ENCODE measurements at places on chromosomes 3 and 15. TPM values are rescaled to one million over a fixed set of nuclear protein-coding genes. Genes with fewer than 3 reads are reported as not detected.

TTC21A gene
- 9.6 TPM for total RNA-seq

TMEM207 gene
- total RNA-seq = not detected

MYRIP gene
- total RNA-seq = 8.6 TPM

KIF7 gene
- total RNA-seq = 15.8 TPM

ISLR gene
- 61.2 TPM for total RNA-seq

DAPK2 gene
- total RNA-seq = 6.5 TPM

ZBED2 gene
- 0.49 TPM for total RNA-seq

TRIM42 gene
- not detected for total RNA-seq

ADCY5 gene
- 11.8 TPM for total RNA-seq

CSPG5 gene
- 81.9 TPM for total RNA-seq

C3orf85 gene
- not detected for total RNA-seq

LDHAL6B gene
- total RNA-seq = not detected

SAMMSON gene
- total RNA-seq = 1.2 TPM

HEMK1 gene
- total RNA-seq = 25.3 TPM

GABRR3 gene
- total RNA-seq = 25.8 TPM

TGM5 gene
- 0.38 TPM for total RNA-seq

CD200 gene
- 35.0 TPM for total RNA-seq

TMEM115 gene
- 33.6 TPM for total RNA-seq

GABRA5 gene
- total RNA-seq = 1.6 TPM

DAZL gene
- total RNA-seq = not detected

NANOGP8 gene
- not detected for total RNA-seq

KCNAB1 gene
- total RNA-seq = 23.5 TPM

LRRC34 gene
- 17.3 TPM for total RNA-seq

ZNF860 gene
- 4.7 TPM for total RNA-seq

GOLGB1 gene
- total RNA-seq = 90.4 TPM

CHRNB4 gene
- 28.1 TPM for total RNA-seq

PLA2G4D gene
- total RNA-seq = not detected

CACNA1D gene
- 25.9 TPM for total RNA-seq

PAK6 gene
- total RNA-seq = 5.4 TPM

NR2E3 gene
- total RNA-seq = 218 TPM

PROS1 gene
- total RNA-seq = 43.0 TPM

SOX14 gene
- total RNA-seq = not detected

DNASE1L3 gene
- total RNA-seq = 3.5 TPM

MORC1 gene
- total RNA-seq = not detected

ROPN1 gene
- not detected for total RNA-seq

SLC25A20 gene
- total RNA-seq = 9.9 TPM
